ENCODE measurements at places on chromosomes 1 and 21.

GRCh38 chr1:29033829-29034466 lies 89.8 kb downstream of the TMEM200B start:
- DNase-seq = peak; percentile 60

GRCh38 chr1:45573231-45573804 lies 10.5 kb upstream of the NASP start:
- no peak for DNase-seq

- DNase-seq = peak; percentile 57
Measured at GRCh38 chr1:22709891-22710700, 543 bp upstream of the EPHB2 start.

GRCh38 chr1:203163891-203164635 lies 11.6 kb downstream of the MYBPH start:
- no peak for DNase-seq

DNA sequence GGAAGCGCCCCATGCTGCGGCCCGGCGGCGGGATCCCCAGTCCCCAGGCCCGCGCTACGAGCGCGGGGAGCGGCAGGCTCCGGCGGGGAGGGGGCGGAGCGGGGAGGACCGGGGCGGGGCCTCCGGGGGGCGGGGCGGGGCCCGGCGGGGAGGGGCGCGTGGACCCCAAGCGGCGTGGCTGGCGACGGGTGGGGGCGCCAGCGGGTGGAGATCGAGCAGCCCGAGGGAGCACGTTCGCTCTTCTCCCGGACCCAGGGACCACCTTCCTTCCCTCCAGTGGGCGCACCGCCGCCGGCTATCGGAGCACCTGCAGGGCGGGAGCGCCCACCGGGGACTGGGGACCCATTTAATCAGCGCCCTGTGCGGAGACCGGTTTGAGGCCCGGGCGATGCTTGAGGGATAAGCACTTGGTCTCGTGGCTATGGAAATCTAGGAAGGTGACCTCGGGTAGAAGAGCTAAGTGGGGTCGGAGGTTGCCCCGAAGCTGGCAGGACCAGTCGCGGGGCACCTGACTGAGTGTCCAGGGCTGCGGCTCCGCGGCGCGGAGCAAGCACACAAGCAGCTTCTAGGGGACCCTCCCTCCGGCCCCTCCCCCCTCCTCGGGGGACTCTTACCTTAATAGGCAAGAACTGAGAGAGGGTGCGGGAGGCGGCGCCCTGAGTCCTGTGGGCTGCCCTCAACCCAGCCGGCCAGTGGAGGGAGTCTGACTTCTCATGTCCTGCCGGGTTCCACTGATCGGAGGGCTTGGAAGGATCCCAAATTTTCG lies at the start of gene TSPAN2:
TSS of gene TSPAN2 (minus strand) at position 84 of the 766 bp plus-strand sequence. CDS start at position 13, 71 bp downstream.
- peak; percentile 76 for DNase-seq

- DNase-seq = no peak
Measured at GRCh38 chr1:11407301-11407994, 71.5 kb upstream of the DISP3 start.

- peak; percentile 73 for DNase-seq
Measured at GRCh38 chr1:92749024-92749634, 35.8 kb downstream of the EVI5 start.

DNA sequence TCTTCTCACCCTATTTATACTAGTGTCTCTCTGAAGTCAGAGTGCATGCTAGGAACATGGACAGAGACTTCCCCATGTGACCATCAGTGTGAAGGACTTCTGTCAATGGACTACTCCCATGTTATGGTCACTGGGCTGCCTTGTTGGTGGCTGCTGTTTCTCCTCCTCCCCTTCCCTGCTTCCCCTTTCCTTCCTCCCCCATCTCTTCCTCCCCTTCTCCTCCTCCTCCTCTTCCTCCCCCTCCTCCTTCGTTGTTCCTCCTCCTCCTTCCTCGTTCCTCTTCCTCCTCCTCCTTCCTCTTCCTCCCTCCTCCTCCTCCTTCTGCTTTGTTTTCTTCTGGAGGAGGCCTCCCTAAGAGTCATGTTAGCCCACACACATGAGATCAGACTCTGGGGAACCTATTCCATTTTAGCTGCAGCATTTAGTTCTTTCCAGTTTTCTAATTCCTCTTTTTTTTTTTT lies 35.8 kb downstream of the IER5 start:
- DNase-seq = no peak

- no peak for DNase-seq
Measured at GRCh38 chr1:51578383-51579109, 38.3 kb upstream of the OSBPL9 start.

DNA sequence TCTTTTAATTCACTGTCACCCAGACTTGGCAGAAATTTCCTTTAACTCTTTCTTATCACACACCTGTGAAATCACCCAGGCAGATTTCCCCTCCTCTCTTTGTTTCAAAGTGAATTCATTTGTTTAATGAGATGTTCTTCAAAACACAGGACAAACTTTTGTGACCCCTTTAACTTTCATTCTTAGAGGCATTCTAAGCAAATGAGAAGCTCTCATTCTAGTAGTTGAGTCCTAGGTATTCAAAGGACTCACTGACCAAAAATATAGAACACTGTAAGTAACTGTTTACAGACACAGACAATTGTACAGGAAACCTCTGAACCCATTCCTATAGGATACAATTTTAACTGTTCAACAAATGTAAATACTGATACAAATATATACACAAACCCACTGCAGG lies 16.9 kb downstream of the LRRC8C start:
- no peak for DNase-seq

DNA sequence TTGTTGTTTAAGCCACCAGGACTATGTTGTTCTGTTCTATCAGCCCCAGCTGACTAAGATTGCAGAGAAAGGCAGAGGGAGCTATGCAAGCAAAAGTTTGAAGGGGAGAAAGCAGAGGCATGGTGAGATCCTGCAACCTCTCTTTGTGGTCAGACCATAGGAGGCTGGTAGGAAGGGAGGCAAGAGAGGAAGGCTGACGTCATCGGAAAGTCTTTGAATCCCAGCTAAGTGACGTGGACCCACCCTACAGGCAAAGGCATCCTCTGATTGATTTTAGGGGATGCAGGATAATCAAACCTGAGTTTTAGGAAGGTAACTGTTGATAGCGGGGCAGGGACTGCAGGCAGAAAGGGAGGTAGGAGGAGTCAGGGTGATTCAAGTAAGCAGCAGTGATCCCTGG lies 23.3 kb upstream of the TNNI1 start:
- peak; percentile 53 for DNase-seq

GRCh38 chr1:227903614-227904501 lies 43.9 kb downstream of the WNT9A start:
- no peak for DNase-seq

- no peak for DNase-seq
Measured at GRCh38 chr1:160346463-160346862, 3.3 kb downstream of the NCSTN start.

GRCh38 chr1:40877698-40878097 lies 15.5 kb upstream of the CITED4 start:
- DNase-seq = peak; percentile 99

- DNase-seq = no peak
Measured at GRCh38 chr21:37455504-37455911, 88.9 kb downstream of the DYRK1A start.

- DNase-seq = no peak
Measured at GRCh38 chr1:207825719-207826556, 74.1 kb downstream of the CD46 start.

DNA sequence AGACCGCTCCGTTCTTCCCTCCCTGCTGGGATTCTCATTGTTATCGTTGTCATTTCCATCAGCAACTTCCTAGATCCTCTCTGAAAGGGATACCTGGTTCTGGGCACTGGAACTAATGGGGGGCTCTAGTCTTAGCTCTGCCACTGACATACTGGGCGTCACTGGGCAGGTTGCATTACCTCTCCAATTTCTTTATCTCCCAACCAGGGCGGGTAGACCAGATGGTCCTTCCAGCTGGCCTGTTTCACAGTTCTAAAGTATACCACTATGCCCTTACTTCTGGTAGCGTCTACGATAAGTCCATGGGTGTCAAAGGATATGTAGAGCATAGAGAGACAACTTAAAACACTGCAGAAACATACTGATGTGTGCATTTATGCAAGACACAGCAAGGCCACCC lies 1.4 kb downstream of the GPR37L1 start:
- DNase-seq = no peak

GRCh38 chr1:228652116-228652515 lies 83.2 kb upstream of the RHOU start:
- DNase-seq = no peak

- DNase-seq = peak; percentile 86
Measured at GRCh38 chr1:114346480-114347029, 164.4 kb downstream of the TRIM33 start.
